ELF-1 (cell line): ENCODE measurements at places on chromosomes 5 and 9.

GRCh38 chr5:67092535-67092934 lies 104.1 kb downstream of the CD180 start:
- peak; percentile 14 for DNase-seq

DNA sequence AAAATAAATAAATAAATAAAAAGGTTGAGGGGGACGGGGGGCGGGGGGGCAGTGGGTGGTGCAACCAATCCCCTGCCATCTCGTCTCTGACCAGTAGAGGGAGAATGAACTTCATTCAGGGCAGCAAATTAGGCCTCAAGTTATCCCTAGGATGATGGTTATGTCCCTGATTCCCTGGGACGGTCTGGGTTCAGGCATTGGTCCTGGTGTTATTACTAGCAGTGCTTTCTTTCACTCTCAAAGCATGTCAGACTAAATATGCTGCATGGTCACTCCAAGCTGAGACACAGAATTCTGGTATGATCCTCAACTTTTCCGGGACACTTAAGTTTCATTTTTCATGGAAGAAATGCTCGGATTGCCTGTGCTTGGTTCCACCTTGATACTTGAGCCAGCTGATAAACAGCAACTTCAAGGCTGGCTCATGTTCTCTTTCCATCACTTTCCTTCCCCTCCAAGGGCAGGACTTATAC lies 59.4 kb downstream of the DAP start:
- DNase-seq: no peak

GRCh38 chr5:145667742-145668141 lies 167.4 kb downstream of the PRELID2 start:
- DNase-seq: no peak

- no peak for DNase-seq
These were observed 42.3 kb upstream of the PPP1R26 start for GRCh38 chr9:135437259-135437658.

GRCh38 chr5:129593525-129593924 lies 133.4 kb downstream of the ADAMTS19 start:
- DNase-seq: no peak

DNA sequence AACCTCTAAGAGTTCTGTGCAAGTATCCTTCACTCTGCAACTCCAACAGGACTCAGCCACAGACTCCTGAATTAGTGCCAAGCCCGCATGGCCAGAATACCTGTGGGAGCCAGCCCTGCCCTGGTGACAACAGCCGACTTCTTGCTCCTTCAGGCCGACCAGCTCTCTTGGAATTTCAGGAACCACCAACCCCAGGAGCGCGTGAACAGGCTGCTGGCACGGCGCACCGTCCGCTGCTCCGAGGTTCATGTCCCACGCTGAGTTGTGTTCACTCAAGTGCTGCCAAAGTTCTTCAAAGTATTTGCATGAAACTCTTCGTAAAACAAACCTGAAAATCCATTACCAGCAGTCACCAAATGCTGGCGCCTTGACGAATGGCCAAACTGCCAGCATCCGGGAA lies 232.8 kb downstream of the NR2F1-AS1 start:
- DNase-seq: no peak

DNA sequence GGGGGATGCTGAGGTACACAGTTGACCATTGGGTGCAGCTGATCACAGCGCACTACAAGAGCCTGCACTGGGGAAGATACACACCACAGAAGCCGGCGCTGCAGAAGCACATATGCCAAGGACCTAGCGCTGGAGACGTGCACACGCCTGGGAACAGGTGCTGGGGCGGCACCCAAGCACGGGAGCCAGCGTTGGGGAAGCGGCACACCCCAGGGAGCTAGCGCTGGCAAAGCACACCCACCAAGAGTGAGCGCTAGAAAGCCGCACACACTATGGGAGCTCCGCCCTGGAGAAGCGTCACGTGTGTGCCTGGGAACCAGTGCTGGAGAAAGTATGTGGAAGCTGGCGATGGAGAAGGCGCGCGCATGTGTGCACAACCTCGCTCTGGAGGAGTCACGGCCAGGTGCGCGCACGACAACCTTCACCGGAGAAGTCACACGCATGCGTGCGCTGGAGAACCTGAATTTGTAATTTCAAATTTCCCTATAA lies 4.5 kb downstream of the FANCC start:
- DNase-seq: peak; percentile 86

DNA sequence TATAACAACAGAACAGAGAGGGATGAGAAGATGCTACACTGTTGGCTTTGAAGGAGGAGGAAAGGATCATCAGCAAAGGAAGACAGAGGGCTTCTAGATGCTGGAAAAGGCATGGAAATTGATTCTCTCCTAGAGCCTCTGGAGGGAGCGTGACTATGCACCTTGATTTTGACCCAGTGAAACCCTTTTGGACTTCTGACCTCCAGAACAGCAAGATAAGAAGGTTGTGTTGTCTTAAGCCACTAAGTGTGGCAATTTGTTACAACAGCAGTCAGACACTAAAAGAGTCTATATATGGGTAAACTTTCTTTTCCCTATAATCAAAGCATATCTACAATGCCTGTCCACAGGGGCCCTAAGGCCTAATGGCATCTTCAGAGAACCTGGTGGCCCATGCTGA lies 56.1 kb upstream of the MVB12B start:
- DNase-seq: no peak

- no peak for DNase-seq
These were observed 21.3 kb downstream of the KCTD16 start for GRCh38 chr5:144191998-144192397.

GRCh38 chr5:143679777-143680176 lies 132.2 kb upstream of the HMHB1 start:
- DNase-seq: no peak

DNA sequence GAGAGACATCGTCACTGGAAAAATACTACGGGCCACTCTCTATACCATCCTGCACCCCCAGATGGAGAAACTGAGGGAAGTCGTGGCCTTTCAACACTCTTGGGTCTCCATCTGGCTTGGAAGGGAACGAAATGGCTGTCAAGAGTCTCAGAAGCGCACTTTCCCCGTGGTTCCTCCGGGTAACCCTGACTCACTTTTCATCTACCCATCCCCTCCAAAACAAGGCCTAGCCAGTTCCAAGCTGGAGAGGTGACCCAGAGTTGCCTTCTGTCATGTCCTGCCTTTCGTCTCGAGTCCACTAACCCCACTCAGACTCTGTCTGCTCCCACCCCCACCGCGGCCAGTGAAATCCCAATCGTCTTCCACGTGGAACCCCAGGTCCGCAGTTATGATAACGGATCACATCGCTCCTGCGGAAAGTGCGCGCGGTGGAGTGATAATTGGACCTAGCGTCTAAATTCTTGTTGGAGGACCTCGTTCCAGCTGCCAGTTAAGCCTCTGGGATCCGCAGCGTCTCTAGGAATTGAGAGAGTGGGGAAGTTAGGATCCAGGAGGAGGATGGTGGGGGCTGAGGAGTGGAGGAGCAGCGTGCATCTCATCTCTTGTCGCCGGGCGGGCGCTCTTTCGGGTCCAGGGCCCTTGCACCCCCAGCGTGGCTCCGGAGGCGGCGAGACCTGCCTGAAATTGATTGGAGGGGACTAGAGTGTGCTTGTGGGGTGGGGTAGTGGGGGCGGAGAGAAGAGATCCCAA lies 4.6 kb downstream of the CDKN2A start:
- DNase-seq: no peak

DNA sequence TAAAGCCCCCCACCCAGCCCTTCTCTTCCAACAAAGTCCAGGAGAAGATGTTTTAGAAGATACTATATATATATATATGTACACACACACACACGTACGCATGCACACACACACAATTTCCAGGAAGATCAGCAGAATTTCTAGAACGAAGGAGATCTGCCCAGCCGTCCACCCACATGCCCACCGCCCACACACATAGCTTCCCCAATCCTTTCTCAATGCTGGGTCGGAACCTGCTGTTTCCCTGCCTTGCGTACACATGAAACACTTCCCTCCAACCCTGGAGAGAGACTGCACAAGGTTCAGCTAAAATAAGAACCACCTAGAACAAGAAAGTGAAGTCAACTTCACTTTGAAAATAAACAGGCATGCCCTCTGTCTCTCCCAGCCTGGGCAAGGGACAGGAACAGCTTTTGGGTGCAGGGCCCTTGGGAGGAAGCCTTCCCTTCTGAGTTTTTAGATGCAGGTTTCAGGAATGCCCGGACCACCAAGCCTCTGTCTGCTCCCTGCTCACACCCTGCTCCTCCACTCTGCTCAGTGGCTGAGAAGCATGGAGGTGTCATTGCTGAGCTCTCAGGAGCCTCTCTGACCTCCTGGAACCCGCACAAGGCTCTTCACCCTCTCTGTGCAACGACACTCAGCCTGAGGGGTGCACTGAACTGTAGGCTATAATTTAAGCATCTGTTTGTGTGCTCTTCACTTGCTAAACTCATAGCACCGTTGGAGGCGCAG lies 149.4 kb downstream of the C5orf15 start:
- no peak for DNase-seq

DNA sequence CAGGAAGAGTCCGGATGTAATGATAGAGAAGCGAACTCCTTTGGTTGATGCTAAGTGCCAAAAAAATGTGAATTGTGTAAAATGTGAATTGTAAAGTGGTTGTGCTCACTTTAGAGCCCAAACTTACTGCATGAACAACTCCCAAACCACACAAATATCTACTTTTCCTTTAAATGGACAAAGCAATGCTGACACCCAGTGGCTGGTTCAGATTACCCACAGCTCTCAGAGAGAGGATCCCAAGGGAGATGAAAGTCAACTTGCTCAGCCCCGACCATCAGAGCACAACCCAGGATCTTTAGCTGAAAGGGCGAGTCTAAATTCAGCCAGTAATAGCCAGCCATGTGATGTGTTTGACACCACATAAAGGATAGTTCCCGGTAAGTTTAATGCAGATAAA lies 133.7 kb downstream of the NMUR2 start:
- DNase-seq: peak; percentile 43

DNA sequence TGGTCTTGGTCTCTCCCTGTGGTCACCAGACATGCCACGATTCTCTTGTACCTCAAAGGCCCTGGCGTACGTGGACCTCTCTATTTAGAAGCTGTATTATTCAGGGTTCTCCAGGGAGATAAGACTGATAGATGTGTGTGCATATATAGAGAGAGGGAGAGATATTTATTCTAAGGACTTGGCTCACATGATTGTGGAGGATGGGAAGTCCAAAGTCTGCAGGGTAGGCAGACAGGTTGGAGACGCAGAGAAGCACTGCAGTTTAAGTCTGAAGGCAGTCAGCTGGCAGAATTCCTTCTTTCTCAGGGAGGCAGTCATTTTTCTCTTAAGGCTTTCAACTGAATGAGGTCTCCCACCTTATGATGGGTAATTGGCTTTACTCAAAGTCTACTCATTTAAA lies 16.3 kb downstream of the C9orf57 start:
- DNase-seq: no peak

- no peak for DNase-seq
These were observed 126.4 kb downstream of the HACD4 start for GRCh38 chr9:20904995-20905394.

DNA sequence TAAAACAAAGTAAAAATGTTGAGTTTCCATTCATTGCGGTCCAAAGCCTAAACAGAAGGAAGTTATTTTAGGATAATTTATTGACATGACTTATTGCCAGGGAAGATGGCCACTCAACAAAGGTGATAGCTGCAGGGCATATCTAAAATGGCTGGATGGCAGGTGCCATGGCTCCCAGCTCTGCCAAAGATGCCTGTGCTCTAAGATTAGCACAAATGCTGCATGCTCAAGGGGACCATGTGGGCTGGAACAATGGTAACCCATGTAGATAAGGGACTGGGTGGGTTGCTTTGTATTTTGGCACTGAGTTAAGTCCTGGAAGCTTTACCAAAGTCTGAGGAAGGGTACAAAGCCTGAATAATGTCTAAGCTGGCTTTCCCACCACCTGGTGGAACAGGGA lies 95.5 kb upstream of the IFNK start:
- no peak for DNase-seq

DNA sequence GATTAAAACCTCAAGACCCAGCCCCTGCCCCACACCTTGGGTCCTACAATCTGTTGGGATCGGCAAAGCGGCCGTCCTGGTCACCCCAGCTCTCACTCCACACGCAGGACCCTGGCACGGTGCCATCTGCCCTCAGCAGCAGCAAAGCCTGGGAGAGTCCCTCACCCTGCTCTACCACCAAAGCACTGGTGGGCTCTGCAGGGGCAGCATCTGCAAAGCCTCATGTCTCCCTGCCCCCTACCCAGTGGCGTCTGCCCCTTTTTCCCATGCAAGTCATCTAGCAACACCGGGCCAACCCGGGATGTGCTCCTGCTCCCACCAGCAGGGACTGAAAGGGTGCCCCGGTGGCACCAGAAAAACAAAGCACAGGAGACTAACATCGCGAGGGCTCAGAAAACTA lies 19.6 kb upstream of the CNOT6 start:
- DNase-seq: no peak

DNA sequence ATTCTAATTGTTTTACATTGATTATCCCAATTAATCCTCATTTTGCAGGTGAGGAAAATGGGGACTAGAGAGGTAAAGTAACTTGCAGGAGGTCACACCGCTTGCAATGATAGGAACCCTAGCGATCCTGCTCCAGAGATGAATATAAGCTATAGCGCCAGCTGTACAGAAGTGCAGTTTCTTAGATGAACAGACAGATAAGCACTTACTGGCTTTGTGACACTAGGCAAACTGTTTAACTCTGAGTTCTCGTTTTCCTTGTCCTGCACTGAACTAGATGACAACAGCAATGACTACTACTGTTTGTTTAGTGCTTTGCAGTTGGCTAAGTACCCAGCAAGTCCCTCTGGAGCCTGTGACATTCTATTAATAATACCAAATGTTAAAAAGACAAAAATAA lies 11.1 kb downstream of the LHX6 start:
- no peak for DNase-seq

DNA sequence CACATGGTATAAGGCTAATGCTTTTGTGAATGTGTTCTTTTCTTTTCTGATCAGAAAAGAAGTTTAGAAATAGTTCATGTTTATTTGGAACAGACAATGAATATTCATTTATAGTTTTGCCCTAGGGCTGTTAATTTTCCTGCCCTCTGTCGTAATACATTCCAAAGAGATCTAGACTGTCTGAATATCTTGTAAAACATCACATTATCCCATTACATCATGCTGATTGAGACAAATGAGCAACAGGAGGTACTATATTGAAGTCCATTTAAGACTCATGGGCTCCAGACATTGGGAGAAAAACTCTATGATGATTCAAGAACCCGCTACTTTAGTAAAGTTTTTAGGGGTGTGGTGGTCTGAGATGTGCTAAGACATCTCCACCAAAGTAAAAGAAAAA lies 121.2 kb upstream of the MAP1B start:
- DNase-seq: no peak

DNA sequence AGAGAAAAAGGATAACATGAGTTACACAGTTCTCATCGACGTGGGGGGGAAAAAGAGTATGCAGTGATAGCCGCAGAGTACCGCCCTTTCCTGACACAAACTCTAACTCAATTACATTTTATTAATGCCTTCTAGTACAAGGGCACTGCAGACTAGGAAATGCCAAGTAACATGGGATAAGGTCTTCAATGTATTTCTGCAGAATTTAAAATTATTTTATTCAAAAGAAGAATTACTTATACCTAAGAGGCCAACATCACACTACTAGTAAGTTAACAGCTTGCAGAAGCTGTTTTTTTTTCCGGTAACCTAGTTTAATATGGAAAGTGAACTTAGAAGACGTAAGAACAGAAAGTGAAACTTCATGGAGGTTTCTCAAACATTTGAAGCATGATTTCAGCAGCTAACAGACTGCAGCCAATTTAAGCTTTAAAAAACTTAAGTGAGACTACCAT lies 3.9 kb downstream of the SETX start:
- DNase-seq: no peak

- DNase-seq: peak; percentile 44
These were observed 59.7 kb upstream of the GARNL3 start for GRCh38 chr9:127204771-127205470.

- no peak for DNase-seq
These were observed 26.2 kb upstream of the TGFBR1 start for GRCh38 chr9:99078717-99079116.
